ENCODE measurements at places on chromosomes 6 and 20. TPM values are rescaled to one million over a fixed set of nuclear protein-coding genes. Genes with fewer than 3 reads are reported as not detected.

- DNase-seq = no peak
Measured at GRCh38 chr20:35665949-35666288, 1.2 kb upstream of the CPNE1 start.

DNA sequence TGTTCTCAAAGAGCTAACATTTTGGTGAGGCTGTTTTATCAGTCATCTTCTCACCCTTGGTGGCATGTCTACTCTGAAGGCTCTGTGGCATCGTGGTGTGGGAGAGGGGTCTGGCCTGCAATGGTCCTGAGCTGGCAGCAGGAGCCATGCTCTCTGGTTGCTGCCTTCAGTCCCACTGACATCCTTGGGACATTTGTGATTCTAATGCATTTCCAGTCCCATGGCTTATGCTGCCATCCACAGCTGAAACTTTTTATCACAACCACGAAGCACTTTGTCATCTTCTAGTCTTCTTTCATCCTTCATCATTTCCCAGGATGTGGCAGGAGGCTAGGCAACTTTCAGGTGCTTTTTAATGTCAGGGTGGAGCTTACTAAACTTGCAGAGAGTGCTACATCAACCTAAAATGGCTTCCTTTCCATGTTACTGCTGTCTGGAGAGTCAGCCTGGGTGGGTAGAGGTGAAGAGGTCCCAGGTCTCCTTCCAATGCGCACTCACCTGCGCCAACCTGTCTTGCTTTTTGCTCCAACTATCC lies 77.1 kb downstream of the GPR63 start:
- no peak for DNase-seq

DNA sequence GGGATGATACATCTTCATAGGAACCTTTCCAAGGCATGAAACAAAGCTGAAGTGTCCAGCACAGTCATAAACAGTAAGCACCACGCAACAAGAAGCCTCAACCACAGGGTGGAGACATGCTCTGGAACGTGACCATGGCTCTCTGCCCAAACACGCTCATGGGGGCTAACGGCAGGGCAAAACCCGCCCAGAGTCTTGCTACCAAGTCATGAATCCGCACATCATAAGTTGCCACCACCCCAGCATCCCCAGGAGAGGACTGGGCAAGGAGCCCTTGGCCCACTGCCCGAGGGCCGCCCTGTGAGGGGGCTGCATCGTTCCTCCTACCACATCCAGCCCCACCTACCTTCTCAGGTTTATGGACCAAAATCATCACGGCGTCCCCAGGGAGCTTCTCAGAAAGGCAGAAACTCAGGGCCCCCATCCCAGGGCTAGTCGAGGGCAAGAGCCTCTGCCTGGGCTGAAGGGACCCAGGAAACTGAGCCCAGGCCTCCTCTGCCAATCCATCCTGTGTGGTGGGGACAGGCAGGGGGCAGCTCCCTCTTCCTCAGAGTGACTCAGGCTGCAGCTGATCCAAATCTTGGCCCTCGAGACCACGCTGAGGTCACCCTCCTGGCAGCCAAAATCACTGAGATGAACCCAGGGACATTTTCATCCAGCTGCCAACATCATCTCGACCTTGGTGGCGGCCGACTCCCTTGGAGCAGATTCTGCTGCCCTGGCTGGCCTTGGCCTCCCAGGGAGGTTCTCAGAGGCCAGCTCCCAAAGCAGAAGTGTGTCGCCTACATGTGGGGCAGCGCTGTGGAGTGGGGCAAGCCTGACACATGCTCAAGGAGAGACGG lies 42.6 kb downstream of the BMP7 start:
- peak; percentile 33 for DNase-seq

DNA sequence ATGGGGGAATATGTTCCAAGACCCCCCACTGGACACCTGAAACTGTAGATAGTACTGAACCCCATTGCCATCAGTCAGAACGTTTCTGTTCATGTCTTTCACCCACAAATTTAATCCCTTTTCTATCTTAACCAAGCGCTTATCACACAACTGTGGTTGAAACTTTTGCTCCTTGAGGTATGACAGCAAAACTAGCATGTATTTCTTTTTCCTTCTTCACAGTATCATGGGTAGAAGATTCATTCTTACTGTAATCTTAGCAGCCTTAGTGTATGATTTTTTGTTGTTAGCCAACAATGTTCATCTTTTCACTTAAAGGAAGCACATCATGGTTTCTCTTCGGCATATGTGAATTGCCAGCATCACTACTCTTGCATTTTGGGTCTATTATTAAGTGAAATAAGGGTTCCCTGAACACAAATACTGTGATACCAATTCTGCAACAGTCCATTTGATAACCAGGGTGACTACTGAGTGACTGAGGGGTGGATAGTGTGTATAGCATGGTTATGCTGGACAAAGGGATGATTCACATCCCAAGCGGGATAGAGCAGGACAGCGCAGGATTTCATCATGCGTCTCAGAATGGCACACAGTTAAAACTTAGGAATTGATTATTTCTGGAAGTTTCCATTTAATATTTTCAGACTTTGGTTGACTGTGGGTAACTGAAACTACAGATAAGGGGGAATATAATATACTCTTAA lies 41.8 kb downstream of the KCNS1 start:
- no peak for DNase-seq

- DNase-seq = no peak
Measured at GRCh38 chr6:44859901-44860410, 468.2 kb upstream of the RUNX2 start.

DNA sequence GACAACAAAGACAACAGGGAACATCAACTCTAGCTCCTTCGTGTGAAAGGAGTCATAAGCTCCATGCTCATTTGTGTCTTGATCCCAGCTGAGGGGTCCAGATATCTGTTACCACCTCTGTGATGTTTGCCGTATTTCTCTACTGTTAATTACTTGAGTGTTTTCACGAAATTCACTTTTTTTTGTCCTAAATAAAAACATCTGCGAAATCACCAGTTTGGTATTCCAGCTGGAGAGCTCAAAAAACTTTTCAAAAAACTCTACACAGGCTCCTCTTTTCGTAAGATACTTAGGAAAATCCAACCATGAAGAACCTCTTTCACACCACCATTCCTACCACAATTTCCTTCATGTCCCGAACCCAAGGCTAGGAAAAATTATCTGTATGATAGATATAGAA lies 25.3 kb downstream of the TRAF3IP2 start:
- DNase-seq = no peak

DNA sequence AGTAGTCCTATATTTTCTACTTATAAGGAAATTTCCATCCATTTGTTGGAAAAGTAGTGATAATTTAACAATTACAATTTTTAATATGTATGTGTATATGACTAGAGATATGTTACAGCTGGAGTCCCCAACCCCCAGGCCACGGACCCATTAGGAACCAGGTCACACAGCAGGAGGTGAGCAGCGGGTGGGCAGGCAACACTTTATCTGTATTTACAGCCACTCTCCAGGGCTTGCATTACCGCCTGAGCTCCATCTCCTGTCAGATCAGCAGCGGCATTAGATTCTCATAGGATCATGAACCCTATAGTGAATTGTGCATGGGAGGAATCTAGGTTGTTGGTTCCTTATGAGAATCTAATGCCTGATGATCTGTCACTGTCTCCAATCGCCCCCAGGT lies 46.8 kb downstream of the TRDN start:
- DNase-seq = no peak

- DNase-seq = no peak
Measured at GRCh38 chr6:96900873-96901272, 3.2 kb upstream of the NDUFAF4 start.

- DNase-seq = no peak
Measured at GRCh38 chr6:35492974-35493284, 4.0 kb downstream of the TEAD3 start.

DNA sequence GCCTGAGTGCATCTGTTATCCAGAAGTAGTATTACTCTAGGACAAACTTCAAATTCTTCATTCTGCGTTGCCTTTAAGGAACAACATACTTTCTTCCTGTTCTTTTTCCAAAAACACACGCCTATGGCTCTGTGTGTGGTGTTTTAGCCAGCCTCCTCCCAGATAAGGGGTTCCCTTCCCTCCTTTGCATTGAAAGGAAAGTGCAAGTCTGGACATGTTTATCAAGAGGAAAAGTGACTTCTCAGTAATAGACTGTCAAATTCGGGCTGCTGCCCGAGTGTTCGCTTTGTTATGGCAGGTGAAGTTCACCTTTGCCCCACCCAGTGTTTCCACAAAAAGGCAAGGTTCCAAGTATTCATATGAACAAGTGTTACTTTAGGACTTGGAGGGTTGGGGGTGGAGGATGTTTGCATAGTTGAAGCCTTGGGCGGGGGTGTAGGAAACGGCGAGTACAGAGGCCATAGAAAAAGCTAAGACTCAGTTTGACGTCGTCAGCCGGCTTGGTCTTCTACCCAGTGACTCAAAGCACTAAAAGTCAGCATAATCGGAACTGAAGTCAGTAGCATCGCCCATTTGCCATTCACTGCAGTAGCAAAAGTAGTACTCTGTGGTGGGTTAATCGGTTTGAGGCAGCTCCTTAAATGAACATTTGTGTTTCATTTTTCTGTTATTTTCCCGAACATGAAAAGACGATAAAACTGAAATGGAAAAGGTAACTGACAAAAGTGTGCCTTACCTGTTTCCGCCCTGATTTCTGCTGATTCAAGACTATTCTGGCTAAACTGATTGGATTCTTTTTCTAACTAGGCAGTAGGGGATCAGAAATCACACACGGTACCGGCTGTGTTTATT lies 12.5 kb downstream of the PRDM1 start:
- DNase-seq = peak; percentile 87

DNA sequence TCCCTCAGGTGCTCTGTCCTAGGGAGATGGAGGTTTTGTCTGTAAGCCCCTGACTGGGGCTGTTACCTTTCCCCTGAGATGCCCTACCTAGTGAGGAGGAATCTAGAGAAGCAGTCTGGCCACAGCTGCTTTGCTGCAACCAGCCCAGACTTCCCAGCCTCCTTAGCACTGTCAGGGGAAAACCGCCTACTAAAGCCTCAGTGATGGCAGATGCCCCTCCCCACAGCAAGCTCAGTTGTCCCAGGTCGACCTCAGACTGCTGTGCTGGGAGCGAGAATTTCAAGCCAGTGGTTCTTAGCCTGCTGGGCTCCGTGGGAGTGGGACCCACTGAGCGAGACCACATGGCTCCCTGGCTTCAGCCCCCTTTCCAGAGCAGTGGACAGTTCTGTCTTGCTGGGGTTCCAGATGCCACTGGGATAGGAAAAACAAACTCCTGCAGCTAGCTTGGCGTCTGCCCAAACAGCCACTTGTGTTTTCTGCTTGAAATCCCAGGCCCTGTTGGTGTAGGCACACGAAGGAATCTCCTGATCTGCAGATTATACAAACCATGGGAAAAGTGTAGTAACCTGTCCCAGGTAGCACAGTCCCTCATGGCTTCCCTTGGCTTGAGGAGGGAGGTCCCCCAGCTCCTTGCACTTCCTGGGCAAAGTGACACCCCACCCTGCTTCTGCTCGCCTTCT lies 146.4 kb upstream of the PROKR2 start:
- DNase-seq = no peak

DNA sequence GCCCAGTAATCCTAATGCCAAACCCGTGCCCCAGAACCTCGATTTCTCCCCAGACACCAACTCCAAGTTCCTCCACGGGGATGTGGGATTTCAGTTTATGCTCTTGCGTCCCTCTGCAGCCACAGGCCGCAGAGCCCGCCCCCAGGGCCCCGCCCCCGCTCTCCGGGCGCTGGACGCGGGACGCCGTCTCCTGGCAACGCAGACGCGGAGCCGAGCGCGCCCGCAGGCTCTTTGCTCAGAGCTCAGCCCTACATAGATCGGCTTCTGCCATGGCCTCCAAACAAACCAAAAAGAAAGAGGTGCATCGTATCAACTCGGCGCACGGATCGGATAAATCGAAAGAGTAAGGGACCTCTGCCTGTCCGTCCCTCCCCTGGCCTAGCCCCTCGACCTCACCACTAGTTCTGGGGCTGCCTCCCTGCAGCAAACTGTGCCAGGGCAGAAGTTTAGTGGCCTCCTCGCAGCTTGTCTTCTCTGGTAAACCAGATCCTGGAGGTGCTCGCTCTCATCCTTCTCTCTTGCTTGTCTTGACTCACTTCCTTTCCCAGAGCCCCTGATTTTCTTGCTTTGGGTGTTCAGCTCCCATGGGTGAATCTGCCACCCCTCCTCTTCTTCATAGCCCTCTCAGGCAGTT lies at the start of gene ADGB:
ADGB (plus strand) TSS at position 201 of the 634 bp plus-strand sequence; CDS start at position 270, 69 bp downstream.
- peak; percentile 89 for DNase-seq

GRCh38 chr6:118171852-118172251 lies 264.8 kb downstream of the SLC35F1 start:
- DNase-seq = no peak

GRCh38 chr6:121597654-121598053 lies 162.2 kb downstream of the GJA1 start:
- DNase-seq = no peak

- no peak for DNase-seq
Measured at GRCh38 chr6:139530561-139530960, 156.1 kb upstream of the CITED2 start.

DNA sequence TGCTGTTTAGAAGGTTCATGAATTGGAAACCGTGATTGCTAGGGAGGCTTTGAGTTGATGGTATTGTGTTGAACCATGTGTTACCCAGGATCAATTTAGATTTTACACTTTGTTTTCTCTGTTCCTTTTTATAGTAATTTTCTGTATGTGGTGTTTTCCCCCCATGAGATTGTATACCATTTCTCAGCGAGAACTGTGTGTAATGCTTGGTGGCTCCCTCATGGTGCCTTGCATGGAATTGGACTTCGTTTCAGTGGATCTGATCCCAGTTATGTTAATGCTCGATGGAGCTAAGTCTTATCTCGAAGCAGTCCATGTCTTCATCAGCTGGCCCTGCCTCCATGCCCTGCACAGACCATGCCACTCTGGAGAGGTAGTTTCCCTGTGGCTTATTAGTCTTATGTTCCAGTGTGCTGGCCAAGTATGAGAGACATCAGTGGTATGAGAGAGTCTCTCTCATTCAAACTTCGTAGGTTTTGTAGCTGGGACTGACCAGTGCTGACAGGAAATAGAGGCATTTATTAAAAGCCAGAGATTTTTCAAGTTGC lies 18.7 kb downstream of the PTPN1 start:
- DNase-seq = no peak

The NEDD9 gene
- total RNA-seq = 62.1 TPM

The C6orf89 gene
- total RNA-seq = 56.0 TPM

The NKAPL gene
- 0.24 TPM for total RNA-seq

The SMIM26 gene
- total RNA-seq = 55.7 TPM

The AAR2 gene
- total RNA-seq = 19.5 TPM

The SLC17A2 gene
- not detected for total RNA-seq

The HSPA12B gene
- total RNA-seq = 3.4 TPM
